ENCODE measurements at places on chromosomes 2 and 18. TPM values are rescaled to one million over a fixed set of nuclear protein-coding genes. Genes with fewer than 3 reads are reported as not detected.

- DNase-seq: no peak
Measured at GRCh38 chr2:8389431-8390108, 292.3 kb upstream of the ID2 start.

The LPIN2 gene
- 8.2 TPM for total RNA-seq

DNA sequence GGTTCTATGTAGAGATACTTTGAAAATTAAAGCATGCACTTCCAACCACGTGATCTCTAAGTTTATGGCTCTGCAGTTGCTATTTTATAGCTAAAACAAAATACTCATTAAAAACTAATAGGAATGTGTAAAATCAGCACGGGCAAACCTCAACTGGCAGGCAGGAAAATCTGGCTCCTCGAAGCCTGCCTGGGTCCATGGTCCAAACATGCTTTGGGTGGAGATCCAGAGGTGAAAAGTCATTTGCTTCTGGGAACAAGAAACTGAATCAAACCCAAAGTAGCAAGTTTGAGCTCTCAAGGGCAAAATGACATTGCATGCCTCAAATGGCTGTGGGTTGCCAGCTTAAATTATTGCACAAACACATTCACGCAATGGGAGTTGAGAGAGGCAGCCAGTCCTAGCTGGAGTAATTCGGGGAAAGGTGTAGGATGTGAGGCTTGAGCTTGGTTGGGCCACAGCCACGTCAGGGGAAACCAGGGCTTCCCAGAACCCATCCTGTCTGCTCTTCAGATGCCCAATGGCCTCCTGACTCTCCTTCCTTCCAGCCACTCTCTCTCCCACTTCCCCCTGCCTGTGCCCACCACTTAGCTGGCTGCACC is 75.2 kb upstream of the LCLAT1 start:
- DNase-seq: no peak

DNA sequence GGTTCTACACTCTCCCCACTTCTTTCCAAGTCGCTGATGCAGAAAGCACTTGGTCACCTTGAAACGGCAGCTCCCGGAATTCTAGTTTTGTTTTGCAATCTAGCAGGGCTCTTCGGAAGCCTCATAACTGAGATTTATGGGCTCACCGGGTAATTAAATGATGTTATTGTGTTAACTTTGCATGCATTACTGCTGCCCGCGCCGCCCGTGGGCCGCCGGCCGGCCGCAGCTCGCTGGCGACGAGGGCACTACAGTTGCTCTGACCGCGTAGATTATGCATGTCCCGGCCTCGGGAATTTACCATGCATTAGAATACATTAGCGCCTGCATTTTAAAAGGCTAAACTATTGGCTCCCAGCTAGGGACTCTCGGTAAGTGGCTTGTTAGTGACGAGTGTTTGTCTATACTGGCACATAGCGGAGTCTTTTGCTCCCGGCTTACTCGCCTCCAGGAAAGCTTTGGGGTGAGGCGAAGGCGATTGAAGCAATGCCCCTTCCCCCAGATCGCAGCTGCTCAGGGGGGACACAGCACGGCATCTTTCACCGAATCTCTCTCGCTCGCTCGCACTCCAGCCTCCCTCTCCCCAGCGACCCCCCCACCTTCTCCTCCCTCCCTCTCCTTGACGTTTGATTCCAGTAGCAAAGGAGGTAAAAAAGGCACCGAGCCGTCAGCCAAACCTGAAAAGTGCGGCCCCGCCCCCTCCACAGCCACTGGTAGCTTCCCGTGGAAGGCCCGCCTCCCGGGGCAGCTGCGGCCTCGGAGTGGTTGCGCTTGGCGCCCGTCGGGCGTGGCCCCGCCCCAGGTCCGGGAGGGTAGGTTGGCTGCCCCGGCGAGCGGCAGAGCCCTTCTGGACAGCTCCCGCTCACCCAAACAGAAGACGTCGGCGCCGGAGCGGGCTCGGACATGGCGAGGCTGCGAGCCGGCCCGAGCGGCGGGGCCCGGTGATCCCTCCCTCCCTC is at the start of gene ONECUT2:
Gene ONECUT2, plus strand, starts transcription at position 839 of the 959 bp plus-strand sequence. CDS start 343 bp downstream, outside the sequence.
- DNase-seq: peak; percentile 91

DNA sequence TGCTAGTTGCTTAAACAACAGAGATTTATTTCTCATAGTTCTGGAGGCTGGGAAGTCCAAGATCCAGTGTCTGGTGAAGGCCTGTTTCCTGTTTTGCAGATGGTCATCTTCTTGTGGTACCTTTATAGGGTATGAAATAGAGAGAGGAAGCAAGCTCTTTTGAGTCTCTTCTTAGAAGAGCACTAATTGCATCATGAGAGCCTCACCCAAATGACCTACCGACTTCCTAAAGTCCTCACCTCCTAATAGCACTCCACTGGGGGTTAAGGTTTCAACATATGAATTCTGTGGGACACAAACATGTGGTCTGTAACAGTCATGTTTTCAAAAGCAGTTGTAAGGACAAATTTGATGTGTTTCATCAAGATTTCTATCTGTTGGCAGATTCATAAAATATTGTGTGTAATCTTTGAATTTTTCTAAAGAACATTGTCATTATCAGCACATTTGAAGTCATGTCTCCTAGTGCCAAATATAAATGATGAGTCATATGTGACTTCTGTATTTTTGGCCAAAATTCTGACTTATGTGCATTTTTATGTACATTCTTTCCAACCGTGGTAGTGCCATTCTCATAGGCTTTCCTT is 45.3 kb downstream of the CD28 start:
- no peak for DNase-seq

DNA sequence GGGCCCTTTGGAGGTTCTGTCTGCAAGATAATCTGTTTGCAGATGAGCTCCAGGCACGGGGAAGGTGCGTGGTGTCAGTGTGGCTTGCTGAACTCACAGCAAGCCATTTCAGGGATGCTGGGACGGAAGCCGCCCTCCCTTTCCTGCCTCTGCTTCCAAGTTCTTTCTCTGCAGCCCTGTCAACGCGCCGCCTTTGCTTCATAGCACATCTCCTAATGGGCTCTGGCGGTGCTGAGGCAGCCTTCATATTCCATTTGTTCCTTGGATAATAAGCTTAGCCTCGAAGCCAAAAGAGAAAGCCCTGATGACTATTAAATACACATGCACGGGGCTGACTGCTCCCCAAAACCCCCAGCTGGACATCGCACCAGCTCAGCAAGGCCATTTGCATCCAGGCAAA is 81.7 kb upstream of the TAF1B start:
- DNase-seq: peak; percentile 54

Data from left ventricle myocardium inferior (tissue), 1 donor.